ENCODE measurements at places on chromosomes 3 and 15.

DNA sequence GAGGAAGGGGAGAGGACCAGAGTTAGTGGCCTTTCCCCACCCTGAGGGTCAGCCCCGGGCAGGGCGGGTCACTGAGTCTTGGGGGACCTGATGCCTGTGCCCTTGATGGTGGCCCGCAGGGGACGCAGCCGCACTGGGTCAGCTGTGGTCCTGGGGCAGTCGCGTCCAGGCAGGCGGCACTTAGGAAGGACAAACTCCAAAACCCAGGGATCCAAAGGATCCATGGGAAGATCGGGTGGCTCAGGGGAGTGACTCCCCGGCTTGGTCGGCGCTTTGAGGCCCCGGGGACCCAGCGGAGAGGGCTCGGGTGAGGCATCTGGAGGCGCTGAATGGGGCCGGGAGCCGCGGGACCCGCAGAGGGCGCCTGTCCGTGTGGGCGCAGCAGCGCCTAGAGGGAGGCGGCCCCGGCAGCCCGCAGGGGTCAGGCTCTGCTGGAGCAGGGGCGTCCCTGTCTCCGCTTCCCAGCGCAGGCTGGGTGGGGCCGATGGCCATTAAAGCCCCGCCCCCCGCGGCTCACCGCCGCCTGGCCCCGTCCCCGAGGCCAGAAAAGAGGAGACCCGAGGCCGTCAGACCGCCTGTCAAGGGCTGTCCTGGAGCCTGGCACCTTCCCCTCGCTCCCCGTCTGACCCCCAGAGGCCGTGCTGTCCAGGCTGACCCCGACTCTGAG lies 17.5 kb downstream of the CIDEC start:
- DNase-seq: peak; percentile 18

- no peak for DNase-seq
These were observed 19.0 kb downstream of the NSUN3 start for GRCh38 chr3:94081884-94082283.

DNA sequence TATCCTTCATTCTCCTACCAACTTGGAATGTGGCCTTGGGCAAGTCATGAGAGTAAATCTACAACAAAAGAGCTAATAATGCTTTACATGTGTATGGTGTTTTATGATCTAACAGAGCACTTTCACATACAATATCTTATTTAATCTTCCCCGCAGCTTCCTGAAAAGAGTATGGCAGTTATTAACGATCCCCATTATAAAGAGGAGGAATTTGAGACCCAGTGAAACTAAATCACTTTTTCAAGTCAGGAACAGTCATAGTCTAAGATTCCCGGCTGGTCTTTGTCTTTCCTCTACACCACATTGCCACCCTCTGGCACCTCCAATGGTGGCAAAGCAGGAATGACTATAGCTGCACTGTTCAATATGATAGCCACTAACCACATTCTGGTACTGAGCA lies 69.7 kb upstream of the CMSS1 start:
- DNase-seq: no peak

DNA sequence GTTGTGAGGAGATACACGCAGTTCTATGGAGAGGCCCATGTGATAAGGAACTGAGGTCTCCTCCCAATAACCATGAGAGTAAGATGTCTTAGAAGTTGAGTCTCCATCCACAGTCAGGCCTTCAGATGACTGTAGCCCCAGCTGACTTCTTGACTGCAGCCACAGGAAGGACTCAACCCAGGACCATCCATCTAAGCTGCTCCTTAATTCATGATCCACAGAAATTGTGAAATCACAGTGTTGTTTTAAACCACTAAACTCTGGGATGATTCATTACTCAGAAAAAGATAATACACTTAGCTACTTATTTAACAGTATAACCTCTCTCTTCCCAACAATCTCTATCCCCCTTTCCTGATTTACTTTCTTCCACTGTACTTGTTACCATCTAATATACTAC lies 173.3 kb downstream of the ALDH1A2 start:
- DNase-seq: no peak

- DNase-seq: no peak
These were observed 68.1 kb downstream of the DNAJB8 start for GRCh38 chr3:128398586-128398985.

DNA sequence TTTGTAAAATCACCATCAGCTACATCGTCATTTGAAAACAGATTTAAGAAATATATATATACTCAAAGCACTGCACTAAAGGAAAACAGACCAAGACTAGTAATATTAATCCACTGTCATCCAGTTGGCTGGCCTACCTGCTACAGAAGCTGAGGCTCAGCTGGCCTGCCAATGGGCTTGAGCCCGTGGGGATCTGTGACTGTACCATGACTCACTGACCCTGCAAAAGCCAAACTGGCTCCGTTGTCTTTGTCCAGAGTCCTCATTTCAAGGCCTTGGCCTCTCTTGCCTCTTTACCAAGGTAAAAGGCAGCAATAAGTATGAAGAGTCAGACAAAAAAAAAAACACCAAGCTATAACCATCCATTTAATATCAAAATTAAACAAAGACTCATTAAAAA lies 463.5 kb upstream of the RASGRP1 start:
- DNase-seq: no peak

DNA sequence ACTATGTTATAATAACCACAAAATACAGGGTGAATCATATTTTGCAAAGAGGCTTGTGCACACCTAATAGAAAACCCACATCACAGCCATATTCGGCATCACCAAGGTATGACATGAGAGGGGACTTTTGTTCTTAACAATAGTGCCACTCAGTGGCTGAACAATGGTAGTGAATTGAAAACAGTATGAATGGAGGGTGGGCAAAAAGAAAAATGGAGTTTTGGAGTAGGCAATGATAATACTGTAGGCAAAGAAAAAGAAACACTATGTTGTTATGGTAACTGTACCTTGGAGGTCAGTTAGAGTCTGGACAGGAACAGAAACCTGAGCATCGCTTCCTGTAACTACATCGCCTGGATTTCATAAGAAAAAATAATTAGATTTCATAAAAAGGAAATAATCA lies 348.6 kb downstream of the PLCL2 start:
- DNase-seq: peak; percentile 27

DNA sequence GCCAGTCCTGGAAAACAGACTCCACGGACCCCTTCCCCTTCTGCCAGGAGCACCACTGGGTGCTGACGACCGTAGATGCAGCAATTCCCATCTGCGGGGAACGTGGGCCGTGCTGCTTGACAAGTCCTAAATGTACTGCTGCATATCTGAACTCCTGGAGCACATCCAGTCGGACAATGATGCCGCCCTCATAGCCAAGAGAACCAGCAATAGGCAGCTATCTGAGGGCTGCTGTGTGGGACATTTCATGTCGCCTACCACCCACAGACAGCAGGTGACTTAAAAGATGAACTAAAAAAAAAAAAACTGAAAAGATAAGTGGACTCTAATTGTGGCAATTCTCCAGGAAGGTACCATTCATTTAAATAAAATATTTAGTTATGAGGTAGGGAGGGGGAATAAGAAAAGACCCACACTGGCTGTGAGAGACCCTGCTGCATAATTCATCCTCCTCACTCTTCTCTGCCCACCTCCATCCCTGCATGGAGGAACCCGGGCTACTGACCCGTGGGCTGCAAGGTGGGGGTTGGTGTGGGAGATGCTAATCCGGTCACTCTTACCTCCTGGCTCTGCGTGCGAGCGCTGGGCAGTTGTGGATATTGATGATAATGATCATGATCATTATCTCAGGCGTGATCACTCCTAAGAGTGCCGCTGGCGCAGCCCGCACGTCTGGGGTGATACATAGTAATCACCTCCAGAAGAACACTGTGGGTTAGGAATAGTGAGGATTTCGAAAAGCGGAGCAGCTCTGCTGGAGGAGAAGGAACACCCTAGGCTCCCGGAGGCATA lies 28.3 kb downstream of the ALS2CL start:
- DNase-seq: no peak

GRCh38 chr3:59607656-59608055 lies 557.8 kb upstream of the CFAP20DC start:
- DNase-seq: no peak

- DNase-seq: no peak
These were observed 586 bp upstream of the LSMEM2 start for GRCh38 chr3:50278123-50278879.

DNA sequence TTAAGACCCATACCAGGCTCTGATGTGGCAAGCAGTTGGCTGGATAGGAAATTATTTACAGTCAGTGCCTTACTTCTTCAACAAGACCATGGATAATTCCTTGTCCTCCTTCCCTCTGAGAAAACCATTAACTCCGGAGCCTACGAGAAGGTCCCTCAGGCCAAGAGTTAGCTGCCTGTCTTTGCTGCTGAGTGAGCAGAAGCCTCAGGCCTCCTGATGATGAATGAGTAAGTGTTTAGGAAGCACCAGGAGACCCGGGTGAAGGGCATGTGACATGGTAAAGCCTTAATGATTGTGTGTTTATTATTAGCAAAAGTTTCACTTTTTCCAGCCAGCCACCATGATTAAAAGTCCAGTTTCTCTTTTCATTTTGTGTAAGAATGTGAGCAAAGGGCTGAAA lies 174.9 kb upstream of the TOPAZ1 start:
- DNase-seq: no peak

DNA sequence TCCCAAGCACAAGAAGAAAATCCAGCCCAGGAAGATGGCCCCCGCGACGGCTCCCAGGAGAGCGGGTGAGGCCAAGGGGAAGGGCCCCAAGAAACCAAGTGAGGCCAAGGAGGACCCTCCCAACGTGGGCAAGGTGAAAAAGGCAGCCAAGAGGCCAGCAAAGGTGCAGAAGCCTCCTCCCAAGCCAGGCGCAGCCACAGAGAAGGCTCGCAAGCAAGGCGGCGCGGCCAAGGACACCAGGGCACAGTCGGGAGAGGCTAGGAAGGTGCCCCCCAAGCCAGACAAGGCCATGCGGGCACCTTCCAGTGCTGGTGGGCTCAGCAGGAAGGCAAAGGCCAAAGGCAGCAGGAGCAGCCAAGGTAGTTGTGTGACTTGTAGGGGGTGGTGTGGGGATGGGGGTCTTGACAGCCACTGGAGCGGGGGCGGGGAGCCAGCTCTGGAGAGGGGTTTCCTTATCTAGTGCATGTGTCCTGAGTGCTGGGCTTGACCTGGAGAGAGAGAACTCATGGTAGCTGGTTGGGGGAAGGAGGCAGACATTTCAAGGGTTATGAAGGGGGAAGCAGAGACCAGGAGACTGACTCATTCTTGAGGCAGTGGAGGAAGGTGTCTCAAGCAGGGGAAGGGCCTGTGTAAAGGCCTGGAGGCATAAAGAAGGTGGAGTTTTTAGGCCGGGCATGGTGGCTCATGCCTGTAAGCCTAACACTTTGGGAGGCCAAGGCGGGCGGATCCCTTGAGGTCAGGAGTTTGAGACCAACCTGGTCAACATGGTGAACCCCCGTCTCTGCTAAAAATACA lies 6.2 kb downstream of the H1-8 start:
- DNase-seq: no peak

DNA sequence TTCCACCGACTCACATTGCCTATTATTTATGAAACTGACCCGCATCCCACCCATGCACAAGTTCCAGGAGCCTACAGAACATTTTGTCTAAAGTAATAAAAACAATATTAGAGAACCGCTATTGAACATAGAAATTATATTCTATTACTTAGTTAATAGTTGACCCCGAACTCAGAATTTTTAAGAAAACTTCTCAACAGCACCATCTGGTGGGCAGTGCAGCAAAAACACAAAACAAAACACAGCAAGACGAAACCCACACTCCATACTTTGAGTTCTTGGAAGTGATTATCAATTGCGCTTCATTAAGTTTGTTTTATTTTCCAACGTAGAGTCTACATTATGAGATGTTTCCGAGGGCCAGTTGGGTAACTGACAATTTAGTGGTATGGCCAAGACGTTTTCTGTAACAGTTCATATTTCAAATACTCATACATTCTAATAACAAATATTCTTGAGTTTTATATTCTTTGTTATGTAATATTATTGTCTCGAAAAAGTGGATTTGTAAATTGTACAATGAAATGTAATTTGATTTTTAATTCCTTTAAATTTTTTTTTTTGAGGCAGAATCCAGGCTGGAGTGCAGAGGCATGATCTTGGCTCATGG lies 24.0 kb upstream of the C3orf70 start:
- DNase-seq: peak; percentile 10

GRCh38 chr3:169668072-169668956 lies 4.8 kb upstream of the MECOM start:
- no peak for DNase-seq

DNA sequence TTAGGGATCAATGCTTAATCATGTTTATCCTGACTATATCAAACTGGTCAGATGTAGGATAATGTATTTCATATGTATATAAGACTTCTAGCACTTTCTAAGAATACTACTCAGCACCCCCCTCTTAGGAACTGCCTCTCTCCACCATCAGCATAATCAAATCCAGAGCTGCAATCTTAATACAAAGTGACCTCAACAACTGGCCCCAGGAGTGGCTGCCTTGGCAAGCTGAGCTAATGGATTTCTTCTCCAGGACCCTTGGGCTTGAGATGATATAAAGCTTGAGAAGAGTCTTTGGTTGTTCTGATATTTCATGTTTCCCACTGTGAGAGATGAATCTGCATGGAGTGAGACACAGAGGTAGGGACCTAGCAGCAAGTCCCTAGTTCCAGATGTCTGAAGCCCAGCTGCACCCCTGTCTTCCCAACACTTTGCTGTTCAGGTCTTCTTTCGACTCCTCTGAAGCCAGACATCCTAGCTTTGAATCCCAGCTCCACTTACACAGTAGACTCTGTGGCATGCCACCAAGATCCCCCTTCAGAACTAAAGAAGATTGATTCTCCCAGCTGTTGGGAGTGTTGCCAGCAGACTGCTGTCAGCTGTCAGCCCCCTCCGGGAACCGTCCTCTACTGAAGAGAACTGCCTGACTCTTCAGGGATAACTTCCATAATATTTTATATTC lies 309.3 kb upstream of the UBE2E2 start:
- DNase-seq: no peak

- DNase-seq: no peak
These were observed 2.9 kb downstream of the SMARCC1 start for GRCh38 chr3:47778746-47779145.

GRCh38 chr15:64284042-64284441 lies 71.9 kb downstream of the CSNK1G1 start:
- DNase-seq: no peak

DNA sequence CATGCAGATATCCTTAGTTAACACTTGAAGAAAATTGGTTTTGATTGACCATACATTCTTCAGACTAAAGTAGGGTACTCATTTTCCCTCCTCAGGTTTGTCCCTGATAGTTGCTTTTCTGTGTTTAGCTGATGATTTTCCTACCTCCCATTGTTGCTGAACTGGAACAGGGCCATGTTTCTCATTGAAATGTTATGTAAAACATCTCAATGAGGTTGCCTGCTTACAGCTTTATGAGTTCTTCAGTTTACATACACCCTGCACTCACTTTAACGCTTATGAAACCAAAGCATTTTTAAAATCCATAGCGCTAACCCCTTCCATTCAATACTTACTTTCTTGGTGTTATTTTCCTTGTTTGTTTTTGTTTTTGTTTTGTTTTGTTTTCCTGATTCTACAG lies 61.9 kb downstream of the HMG20A start:
- DNase-seq: no peak

- no peak for DNase-seq
These were observed 361 bp upstream of the STXBP5L start for GRCh38 chr3:120907659-120908029.

Data from stimulated activated CD4-positive, alpha-beta T cell treated with anti-CD3 and anti-CD28 coated beads, Interleukin-1b, Interleukin-23, amount 100 ng/mL, for 48 hours (primary cell).